Mammary microvascular endothelial cell (primary cell): ENCODE measurements at places on chromosomes 6 and 20. TPM values are rescaled to one million over a fixed set of nuclear protein-coding genes. Genes with fewer than 3 reads are reported as not detected.

Gene TGM3
- not detected in 2 replicates for total RNA-seq

Gene KCNK16
- total RNA-seq, result not detected in 2 replicates

Gene DDX43
- total RNA-seq, result 0.53 and 1.5 TPM in 2 replicates

Gene SLC17A1
- total RNA-seq, result not detected in 2 replicates

Gene ETV7
- 1.7 and 3.5 TPM in 2 replicates for total RNA-seq

Gene TOX2
- 31.3 and 37.8 TPM in 2 replicates for total RNA-seq

Gene PPIL6
- not detected in 2 replicates for total RNA-seq

Gene C2
- not detected in 2 replicates for total RNA-seq

Gene RUNX2
- total RNA-seq, result 0.69 TPM in 1 of 2 replicates, not detected in the other

Gene FAM83B
- total RNA-seq, result not detected in 2 replicates

Gene YWHAB
- 145 and 156 TPM in 2 replicates for total RNA-seq

Gene DZANK1
- 0.20 and 0.69 TPM in 2 replicates for total RNA-seq
